ENCODE measurements at places on chromosomes 13 and 19.

DNA sequence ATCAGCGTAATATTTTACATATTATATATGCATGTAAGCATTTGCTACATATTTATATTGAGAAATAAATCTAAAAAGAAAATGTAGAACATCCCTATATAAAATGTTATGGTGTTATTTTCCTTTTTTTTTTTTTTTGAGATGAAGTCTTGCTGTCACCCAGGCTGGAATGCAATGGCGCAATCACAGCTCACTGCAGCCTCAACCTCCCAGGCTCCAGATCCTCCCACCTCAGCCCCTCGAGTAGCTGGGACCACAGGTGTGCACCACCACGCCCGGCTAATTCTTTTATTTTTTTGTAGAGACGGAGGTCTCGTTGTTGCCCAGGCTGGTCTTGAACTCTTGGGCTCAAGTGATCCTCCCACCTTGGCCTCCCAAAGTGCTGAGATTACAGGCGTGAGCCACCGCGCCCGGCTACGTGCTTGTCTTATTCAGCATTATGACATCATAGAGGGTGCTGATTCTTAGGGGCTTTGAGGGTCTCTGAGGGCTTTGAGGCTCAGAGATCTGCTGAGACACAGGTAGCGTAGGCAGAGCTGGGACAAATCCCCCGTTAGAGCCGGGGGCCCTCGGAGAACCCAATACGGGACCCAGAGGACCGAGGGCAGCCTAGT lies 101.9 kb downstream of the GADD45B start:
- no peak for DNase-seq

GRCh38 chr19:46919324-46919723 lies 58.5 kb downstream of the ARHGAP35 start:
- DNase-seq = no peak

DNA sequence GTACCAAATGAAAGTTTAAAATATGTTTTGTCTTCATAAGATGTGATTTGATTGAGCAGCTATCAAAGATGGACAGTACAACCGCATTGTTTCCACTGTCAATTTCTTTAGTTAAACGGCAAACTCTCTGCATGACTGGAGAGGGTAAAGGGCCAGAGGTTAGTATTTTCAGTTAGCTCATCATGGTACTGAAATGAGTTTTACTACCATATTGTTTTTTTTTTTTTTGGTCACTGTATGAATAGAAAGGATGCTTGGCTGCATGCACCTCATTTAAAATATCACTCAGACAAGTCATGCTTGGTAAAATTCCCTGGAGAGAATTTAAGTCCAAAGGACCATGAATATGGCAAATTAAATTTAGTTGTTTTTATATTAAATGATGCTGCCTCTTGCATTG lies 942.1 kb upstream of the SPRY2 start:
- no peak for DNase-seq

- no peak for DNase-seq
These were observed 11.6 kb downstream of the PARP4 start for GRCh38 chr13:24500977-24501376.

DNA sequence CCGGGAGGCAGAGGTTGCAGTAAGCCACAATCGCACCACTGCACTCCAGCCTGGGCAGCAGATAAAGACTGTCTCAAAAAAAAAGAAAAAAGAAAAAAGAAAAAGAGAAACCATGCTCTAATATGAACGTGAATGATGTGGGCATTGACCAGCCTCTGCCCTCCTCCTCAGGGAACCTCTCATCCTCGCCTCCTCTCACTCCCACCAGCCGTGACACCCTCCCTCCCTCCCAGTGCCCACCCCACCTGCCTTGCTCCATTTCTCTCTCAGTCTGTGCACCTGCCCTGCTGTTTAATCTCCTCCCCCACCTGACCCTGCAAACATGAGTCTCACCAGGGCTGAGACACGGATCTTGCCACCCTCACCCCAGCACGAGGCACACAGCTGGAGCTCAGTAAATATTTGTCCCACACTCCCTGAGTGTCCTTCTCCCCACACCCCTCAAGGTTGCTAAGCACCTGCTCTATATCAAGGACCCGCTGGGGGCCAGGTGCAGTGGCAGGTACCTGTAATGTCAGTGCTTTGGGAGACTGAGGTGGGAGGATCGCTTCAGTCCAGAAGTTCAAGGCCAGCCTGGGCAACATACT lies 7.5 kb upstream of the BCAT2 start:
- DNase-seq = peak; percentile 33

DNA sequence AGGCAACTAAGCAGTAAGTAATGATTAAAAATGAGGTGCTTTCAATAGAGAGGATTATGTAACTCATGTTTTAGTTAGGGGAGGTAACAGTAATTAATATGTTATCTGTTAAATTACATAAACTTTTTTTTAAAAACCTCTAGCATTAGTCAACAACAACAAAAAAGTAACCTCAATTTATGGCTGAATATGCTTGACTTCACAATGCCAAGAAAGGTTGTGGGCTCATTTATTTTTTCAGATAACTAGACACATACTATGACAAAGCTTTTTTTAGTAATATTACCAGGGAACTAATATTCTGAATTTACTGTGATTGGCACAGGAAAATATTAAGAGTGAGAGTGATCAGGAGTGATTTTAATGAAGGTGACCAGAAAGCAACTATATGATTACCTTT lies 54.9 kb downstream of the KCNRG start:
- no peak for DNase-seq

DNA sequence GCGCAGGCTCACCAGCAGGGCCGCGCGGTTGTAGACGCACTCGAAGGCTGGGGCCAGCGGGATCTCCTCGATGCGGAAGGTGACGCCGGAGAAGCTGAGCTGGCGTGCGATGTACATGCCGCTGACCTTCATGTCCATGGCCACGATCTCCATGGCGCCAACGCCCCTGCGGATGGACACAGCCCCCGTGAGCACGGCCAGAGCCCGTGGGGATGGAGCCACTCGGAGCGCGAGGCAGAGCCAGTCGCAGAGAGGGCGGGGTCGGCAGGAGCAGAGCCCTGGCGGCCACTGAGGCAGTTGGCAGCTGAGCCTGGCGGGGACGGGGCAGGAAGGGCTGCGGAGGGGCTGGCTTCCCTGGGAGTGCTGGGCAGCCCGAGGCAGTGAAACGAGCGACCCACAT lies 15.2 kb downstream of the GPX4 start:
- DNase-seq = no peak

- DNase-seq = no peak
These were observed 1.1 kb upstream of the MVB12A start for GRCh38 chr19:17418710-17419109.

DNA sequence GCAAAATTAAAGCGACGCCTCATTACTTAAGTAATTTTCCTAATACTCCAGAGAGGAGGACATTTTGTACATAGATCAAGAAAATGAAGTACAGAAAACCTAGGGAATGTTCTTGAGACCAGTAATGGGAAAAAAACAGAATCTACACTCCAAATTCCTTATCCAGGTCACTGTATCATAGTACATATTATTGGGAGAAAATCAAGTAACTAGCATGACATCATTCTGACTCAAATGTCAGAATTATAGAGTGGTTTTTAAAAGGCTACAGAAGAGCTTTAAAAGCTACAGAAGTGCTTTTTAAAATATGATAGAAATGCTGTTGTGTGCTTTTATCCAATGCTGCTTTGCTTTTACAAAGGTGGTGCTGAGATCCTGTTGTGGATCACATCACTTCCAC lies 86.3 kb upstream of the SLC15A1 start:
- DNase-seq = no peak

DNA sequence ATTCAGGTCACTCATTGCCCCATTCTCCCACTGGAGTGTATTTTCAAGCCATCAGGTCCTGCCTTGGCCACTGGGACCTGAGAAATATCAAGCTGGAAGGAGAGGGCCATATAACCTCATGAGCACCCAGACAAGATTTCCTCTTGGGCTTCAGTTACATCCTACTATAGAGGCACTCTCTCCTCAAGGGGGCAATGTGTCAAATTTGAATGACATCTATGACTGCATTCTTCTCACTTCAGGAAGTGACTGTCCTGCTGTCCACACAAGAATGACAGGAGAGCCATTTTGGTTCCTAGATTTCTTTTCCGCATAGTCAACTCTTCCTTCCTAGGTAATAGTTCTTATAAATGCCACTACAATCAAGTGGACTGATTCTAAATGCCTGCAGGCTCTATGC lies 416.2 kb downstream of the DIAPH3 start:
- no peak for DNase-seq

DNA sequence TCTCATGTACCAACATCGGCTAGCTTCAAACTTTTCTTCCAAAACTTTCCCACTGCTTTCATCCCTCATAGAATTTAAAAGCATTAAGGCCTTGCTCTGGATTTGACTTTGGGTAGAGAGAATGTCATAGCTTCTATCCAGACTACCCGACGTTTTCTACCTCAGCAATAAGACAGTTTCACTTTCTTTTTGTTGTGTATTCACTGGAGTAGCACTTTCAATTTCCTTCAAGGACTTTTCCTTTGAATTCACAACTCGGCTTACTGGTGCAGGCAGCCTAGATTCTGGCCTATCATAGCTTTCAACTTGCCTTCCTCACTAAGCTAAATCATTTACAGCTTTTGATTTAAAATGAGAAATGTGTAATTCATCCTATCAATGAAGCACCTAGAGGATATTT lies 420.4 kb upstream of the GPC6 start:
- no peak for DNase-seq
